Aorta (tissue), 5 donors: ENCODE measurements at places on chromosomes 3 and 15. TPM values are rescaled to one million over a fixed set of nuclear protein-coding genes. Genes with fewer than 3 reads are reported as not detected.
A peak's percentile ranks its signal among the peaks of the same experiment; 100 is the strongest.

GRCh38 chr3:24480497-24480896 lies 14.2 kb downstream of the THRB start:
- DNase-seq, result no peak
- no peak overlapping the region for H3K27ac ChIP-seq
- no peaks in the 10 kb centered on the region for H3K36me3 ChIP-seq
- peaks cover 5% of the 10 kb centered on the region for H3K4me1 ChIP-seq
- H3K27me3 ChIP-seq, result no peaks in the 10 kb centered on the region
- H3K4me3 ChIP-seq, result no peak overlapping the region

DNA sequence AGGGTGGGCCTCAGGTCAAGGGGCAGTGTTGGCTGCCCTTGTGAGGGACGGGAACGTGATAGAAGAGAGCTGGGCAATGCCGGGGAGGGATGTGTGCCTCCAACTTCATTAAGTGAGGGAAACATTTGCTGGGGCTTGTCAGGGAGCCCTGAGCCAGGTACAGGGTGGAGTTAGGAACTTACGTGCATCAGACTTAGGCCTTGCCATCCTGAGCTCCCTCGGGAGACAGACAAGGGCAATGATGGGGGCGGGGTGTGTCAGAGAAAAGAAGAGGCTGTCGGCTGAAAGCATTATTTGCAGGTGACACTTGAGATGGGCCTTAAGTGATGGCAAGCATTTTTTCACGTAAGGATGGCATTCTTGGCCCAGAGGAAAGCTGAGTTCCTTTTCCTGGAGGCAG lies 1.6 kb downstream of the FAM131A start:
- no peak for DNase-seq
- H3K36me3 ChIP-seq, result peaks cover 2% of the 10 kb centered on the region
- no peak overlapping the region for H3K27ac ChIP-seq
- peak overlapping the region; percentile 27 for H3K4me3 ChIP-seq

- no peaks in the 10 kb centered on the region for H3K36me3 ChIP-seq
- no peak overlapping the region for H3K27ac ChIP-seq
- H3K27me3 ChIP-seq, result peaks cover 2% of the 10 kb centered on the region
- no peaks in the 10 kb centered on the region for H3K4me1 ChIP-seq
- no peak overlapping the region for H3K4me3 ChIP-seq
Measured at GRCh38 chr15:67992411-67992810, 61.7 kb upstream of the PIAS1 start.

GRCh38 chr3:138349926-138350665 lies 1.7 kb downstream of the MRAS start:
- peak overlapping the region; percentile 93 for H3K4me3 ChIP-seq
- peak overlapping the region; percentile 14 for H3K27ac ChIP-seq
- H3K36me3 ChIP-seq, result no peaks in the 10 kb centered on the region
- H3K4me1 ChIP-seq, result no peaks in the 10 kb centered on the region

DNA sequence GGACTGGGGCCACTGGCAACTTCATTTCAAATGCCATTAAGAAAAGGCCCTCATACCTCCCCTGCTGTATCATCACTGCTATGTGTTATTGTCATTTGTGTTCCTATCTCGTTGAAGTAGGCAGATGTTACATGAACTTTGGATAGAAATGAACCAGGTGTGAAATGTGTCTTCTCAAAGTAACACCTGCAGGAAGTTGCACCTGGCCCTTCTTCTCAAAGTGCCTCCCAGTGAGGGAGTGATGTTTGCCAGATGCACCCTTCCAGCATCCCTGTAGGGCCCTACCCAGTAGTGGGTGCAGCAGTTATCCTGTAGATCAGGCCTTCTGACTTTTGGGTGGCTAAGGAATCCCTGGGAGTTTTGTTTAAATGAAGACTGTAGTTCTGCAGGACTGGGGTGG lies 197.7 kb upstream of the CTNNB1 start:
- no peak overlapping the region for H3K27ac ChIP-seq
- DNase-seq, result no peak
- H3K36me3 ChIP-seq, result no peaks in the 10 kb centered on the region
- H3K4me3 ChIP-seq, result no peak overlapping the region
- no peaks in the 10 kb centered on the region for H3K27me3 ChIP-seq
- H3K4me1 ChIP-seq, result peaks cover 5% of the 10 kb centered on the region

DNA sequence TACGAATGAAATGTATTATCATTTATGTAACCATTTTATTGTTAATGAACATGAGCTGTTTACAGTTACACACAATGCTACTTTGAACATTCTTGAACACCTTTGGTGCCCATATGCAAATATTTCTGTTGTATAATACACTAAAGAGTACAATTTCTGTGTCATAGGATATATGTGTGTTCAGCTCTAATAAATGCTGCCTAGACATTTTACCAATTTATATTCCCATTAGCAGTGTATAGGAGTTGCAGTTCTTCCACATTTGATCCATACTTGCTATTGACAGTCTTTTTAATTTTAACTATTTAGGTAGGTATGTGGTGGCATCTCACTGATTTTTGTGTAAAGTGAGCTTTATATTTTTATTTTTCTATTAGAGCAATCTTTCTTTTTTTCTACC lies 331.8 kb downstream of the ZIC1 start:
- H3K27ac ChIP-seq, result no peak overlapping the region
- H3K36me3 ChIP-seq, result no peaks in the 10 kb centered on the region
- no peaks in the 10 kb centered on the region for H3K27me3 ChIP-seq
- no peaks in the 10 kb centered on the region for H3K4me1 ChIP-seq

- H3K4me1 ChIP-seq, result no peaks in the 10 kb centered on the region
- no peak for DNase-seq
- H3K4me3 ChIP-seq, result no peak overlapping the region
- H3K27ac ChIP-seq, result no peak overlapping the region
- no peaks in the 10 kb centered on the region for H3K36me3 ChIP-seq
Measured at GRCh38 chr15:47541562-47541961, 175.7 kb upstream of the SEMA6D start.

DNA sequence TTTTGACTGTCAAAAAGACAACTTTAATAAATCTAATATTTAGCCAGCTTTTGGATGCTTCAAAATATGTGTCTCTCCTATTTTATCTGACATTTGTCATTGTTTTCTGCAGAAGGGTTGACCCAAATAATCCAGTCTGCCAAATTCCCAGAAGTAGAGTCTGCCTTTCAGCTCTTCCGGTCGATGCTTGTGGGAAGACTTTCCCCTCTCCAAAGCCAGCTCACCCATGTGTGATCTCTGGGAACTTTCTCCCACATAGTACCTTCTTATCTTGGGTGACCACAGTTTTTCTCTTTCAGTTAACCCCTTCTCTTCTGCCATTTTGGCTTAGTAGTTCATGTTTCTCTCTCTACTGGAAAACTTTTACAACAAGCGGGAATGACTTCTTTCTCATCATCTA lies 94.1 kb downstream of the ASB7 start:
- no peak overlapping the region for H3K4me3 ChIP-seq
- no peaks in the 10 kb centered on the region for H3K4me1 ChIP-seq
- no peaks in the 10 kb centered on the region for H3K27me3 ChIP-seq
- no peaks in the 10 kb centered on the region for H3K36me3 ChIP-seq

DNA sequence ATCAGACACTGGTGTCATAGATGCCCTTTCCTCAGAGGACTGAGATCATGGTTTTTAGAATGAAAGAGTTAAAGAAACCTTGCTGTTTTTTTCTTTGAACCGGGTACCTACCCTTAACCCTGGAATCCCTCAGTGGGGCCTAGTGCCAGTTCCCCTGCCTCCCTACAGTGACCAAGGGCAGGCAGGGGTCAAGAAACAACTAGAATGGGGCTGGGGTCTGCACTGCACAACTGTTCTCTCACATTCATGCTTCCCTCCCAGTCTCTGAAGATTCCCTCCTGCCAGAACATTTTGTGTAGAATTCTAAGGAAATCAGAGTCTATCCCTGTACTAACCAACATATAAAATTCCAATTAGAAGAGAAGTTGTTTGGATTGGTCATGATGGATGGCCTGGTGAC lies 47.9 kb downstream of the TGFBR2 start:
- H3K4me1 ChIP-seq, result peaks cover 10% of the 10 kb centered on the region
- H3K27me3 ChIP-seq, result no peaks in the 10 kb centered on the region
- no peak overlapping the region for H3K4me3 ChIP-seq

- H3K27me3 ChIP-seq, result no peaks in the 10 kb centered on the region
- no peaks in the 10 kb centered on the region for H3K36me3 ChIP-seq
- DNase-seq, result no peak
- no peak overlapping the region for H3K27ac ChIP-seq
- H3K4me3 ChIP-seq, result no peak overlapping the region
Measured at GRCh38 chr3:193452338-193452737, 73.8 kb upstream of the ATP13A5 start.

GRCh38 chr3:67176396-67176795 lies 178.3 kb downstream of the KBTBD8 start:
- no peak for DNase-seq
- no peak overlapping the region for H3K27ac ChIP-seq
- H3K27me3 ChIP-seq, result peaks cover 2% of the 10 kb centered on the region
- no peaks in the 10 kb centered on the region for H3K36me3 ChIP-seq
- no peaks in the 10 kb centered on the region for H3K4me1 ChIP-seq
- no peak overlapping the region for H3K4me3 ChIP-seq

DNA sequence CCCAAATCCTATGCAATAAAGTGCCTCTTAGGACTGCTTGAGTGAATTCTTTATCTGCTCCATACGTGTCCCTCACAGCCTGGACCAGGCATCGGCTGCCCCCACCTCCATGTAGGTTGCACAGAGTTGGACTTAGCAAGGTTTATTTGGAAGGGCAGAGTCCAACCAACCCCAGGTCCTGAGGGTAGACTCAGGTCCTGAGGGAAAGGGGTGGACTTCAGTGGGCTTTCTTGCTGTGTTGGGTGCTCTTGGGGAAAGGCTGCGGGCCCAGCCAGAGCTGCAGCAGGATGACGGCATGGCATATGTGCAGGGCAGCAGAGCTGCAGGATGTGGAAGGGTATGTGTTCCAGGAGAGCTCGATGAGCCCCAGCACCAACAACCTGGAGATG lies 6.5 kb downstream of the ALG3 start:
- H3K36me3 ChIP-seq, result peaks cover 15% of the 10 kb centered on the region
- no peaks in the 10 kb centered on the region for H3K27me3 ChIP-seq
- H3K4me1 ChIP-seq, result no peaks in the 10 kb centered on the region
- DNase-seq, result peak; percentile 6
- H3K4me3 ChIP-seq, result no peak overlapping the region

DNA sequence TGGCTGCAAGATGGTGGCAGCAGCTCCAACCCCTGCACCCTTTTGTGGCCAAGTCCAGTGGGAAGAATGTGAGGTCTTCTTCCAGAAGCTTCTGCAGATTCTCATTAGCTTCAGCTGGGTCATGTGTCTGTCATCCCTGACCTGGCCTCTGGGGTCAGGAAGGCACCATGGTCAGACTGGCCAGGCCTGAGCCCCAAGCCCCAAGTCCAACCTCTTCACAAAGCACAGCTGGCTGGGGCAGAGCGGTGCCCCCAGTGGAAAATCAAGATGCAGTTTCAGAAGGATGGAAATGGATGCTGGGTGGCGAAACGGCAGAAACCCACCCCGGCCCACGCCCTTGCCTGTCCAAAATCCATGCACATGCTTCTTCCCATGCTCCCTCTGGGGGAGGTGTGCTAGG lies 15.9 kb upstream of the GATA2 start:
- no peak for DNase-seq
- H3K4me3 ChIP-seq, result no peak overlapping the region
- H3K27me3 ChIP-seq, result no peaks in the 10 kb centered on the region
- H3K36me3 ChIP-seq, result no peaks in the 10 kb centered on the region

DNA sequence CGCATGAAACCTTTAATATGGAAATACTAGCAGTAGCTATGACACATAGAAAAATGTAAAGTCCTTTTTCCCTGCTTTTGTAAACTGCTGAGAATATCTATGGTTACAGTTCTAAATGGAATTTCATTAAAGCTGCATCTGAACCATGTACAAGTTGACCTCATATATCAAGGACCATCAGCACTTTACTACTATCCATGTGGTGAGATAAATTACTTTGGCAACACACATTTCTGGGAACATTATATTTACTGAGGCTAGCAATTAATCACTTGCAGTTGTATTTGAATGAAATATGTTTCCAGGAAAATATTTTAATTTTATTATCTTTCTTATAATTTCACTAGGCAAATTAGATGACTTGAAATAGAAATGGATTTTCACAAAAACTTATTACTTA lies 545.5 kb downstream of the NAALADL2 start:
- H3K4me3 ChIP-seq, result no peak overlapping the region
- DNase-seq, result no peak
- no peaks in the 10 kb centered on the region for H3K36me3 ChIP-seq
- H3K4me1 ChIP-seq, result no peaks in the 10 kb centered on the region

DNA sequence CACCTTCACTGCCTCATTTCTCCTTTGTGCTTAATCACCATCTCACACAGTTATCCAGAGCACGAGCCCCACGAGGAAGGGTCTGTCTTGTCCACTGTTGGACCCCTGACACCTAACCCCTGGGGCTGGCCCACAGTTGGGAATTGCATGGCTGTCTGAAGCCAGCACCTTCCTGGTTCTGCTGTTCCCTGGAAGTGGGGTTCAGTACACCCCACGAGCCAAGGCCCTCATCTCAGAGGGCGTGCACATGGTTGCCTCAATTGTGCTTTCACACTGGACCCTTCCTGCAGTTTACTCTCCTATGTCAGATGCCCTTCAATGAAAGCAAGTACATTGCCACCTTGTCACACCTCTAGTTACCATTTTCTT lies 30.7 kb downstream of the BTD start:
- no peak for DNase-seq
- H3K36me3 ChIP-seq, result no peaks in the 10 kb centered on the region
- no peak overlapping the region for H3K27ac ChIP-seq
- H3K4me3 ChIP-seq, result no peak overlapping the region
- H3K27me3 ChIP-seq, result no peaks in the 10 kb centered on the region
- H3K4me1 ChIP-seq, result peaks cover 5% of the 10 kb centered on the region

DNA sequence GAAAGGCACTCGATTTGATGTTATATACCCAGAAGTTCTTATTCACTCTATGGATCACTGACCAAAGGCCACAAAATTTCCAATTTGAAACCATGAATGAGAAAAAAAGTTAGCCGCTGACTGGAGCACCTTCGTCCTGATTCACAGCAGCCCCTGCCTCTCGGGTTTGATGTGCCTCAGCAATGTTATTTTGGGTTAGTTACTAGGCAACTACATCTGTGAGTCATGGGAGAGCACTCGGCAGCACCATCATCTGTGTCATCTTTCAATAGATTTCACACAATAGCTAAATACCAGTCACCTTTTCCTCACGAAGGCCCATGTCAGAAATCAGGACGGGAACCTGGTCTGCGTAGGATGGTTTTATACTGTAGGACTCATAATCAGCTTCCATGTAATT lies 269.2 kb downstream of the ZBBX start:
- H3K4me1 ChIP-seq, result no peaks in the 10 kb centered on the region
- no peak for DNase-seq
- H3K4me3 ChIP-seq, result no peak overlapping the region
- no peaks in the 10 kb centered on the region for H3K36me3 ChIP-seq
- H3K27me3 ChIP-seq, result no peaks in the 10 kb centered on the region

- no peak overlapping the region for H3K27ac ChIP-seq
- H3K27me3 ChIP-seq, result no peaks in the 10 kb centered on the region
Measured at GRCh38 chr3:23751212-23751723, 54.5 kb upstream of the UBE2E1 start.

TM4SF1 gene
- 477 TPM for polyA plus RNA-seq

TP63 gene
- polyA plus RNA-seq, result 0.25 TPM

CFAP100 gene
- not detected for polyA plus RNA-seq

IL17RD gene
- polyA plus RNA-seq, result 0.64 TPM

C3orf70 gene
- 6.7 TPM for polyA plus RNA-seq

PRR23B gene
- not detected for polyA plus RNA-seq
